ENCODE measurements at places on chromosomes 1 and 21. TPM values are rescaled to one million over a fixed set of nuclear protein-coding genes. Genes with fewer than 3 reads are reported as not detected.

GRCh38 chr1:1761504-1762376, 16.5 kb downstream of the NADK start:
- DNase-seq, result no peak

GRCh38 chr1:56464294-56464693, 115.1 kb downstream of the PLPP3 start:
- DNase-seq, result no peak

GRCh38 chr1:73176902-73177301, 894.6 kb upstream of the NEGR1 start:
- no peak for DNase-seq

DNA sequence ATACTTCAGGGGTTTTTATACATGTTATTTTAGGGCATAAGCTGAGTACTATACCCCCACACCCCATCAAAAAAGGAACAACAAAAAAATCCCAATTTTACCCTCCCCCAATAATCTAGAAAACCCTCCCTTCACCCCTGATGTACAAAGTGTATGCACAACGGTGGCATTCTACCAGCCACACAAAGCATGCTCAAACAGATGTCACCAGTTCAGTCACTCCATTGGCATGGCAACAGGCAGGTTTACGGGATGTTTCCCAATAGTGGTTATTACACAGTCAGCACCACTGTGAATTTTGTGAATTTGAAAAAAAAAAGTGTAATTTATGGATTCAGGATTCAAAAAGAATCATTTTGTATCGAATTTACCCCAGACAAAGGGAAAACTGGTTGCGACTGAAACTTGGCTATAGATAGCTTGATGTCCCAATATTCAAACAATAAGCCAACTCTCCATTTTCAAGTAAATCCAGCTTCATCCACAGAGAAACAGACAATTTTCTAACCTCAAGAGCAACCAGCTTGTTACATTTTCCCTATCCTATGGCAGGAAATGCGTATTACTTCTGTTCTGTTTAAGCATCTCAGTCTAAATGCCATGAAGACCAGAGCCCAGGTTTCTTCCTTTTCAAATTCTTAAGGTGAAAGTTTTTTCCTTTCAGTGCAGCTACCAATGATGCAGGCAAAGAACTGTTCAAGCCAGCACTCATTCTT, 34.0 kb upstream of the SLC45A3 start:
- no peak for DNase-seq

DNA sequence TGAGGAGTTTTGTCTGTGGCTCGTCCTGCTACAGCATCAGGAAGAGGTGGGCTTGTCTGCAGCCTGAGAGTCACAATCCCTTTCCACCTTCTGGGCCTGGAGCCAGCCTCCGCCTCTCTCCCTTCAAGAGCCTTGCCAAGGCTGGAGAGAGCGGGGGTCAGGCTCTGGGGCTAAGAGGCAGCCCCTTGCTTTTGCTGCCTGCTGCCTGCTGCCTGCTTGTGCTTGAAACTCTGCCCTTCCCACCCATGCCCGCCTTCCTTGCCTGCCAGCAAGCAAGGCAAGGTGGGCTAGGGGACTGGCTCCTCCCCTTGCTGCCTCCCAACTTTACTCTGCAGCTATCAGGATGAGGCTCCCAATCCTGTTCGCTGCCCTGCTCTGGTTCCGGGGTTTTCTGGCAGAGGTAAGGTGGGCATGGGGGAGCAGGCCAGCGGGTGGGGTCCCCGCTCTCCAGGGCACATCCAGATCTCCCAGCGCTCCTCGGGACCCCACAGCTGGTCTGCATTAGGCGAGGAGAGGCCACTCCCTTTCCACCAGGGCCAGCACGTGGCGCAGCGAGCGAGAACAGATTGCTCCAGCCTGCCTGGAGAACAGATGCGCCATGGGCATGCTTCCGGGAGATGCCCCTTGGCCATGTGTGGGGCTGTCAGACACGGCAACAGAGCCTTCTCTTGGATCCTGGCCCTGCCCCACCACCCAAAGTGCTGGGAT, 7.5 kb upstream of the PTPN7 start:
- no peak for DNase-seq

Gene L1TD1
- total RNA-seq, result not detected

Gene KRTAP19-1
- total RNA-seq, result not detected

Gene HSD11B1
- 0.59 TPM for total RNA-seq
